ENCODE measurements at places on chromosomes 12 and 14. TPM values are rescaled to one million over a fixed set of nuclear protein-coding genes. Genes with fewer than 3 reads are reported as not detected.

SYCP3 gene
- total RNA-seq: 0.33 TPM

ADAMTS20 gene
- not detected for total RNA-seq

TIGAR gene
- total RNA-seq: 10.4 TPM

SLC6A15 gene
- total RNA-seq: 0.33 TPM

NRXN3 gene
- total RNA-seq: 2.9 TPM

AQP2 gene
- not detected for total RNA-seq

ETFBKMT gene
- total RNA-seq: 3.3 TPM

MAP1LC3B2 gene
- 0.52 TPM for total RNA-seq

GLI1 gene
- total RNA-seq: 0.76 TPM

RFX4 gene
- total RNA-seq: not detected

USP44 gene
- total RNA-seq: 0.69 TPM

KIF21A gene
- 9.9 TPM for total RNA-seq

PLEKHD1 gene
- total RNA-seq: 0.07 TPM

STON2 gene
- 0.85 TPM for total RNA-seq

FOXA1 gene
- not detected for total RNA-seq

RAB15 gene
- 5.2 TPM for total RNA-seq

TAPBPL gene
- total RNA-seq: 7.6 TPM

ACSS3 gene
- total RNA-seq: 18.0 TPM

AGAP2 gene
- 0.20 TPM for total RNA-seq

CKAP4 gene
- total RNA-seq: 454 TPM

FLVCR2 gene
- total RNA-seq: 0.69 TPM

SERPINA10 gene
- not detected for total RNA-seq

CD163 gene
- total RNA-seq: not detected

KRT72 gene
- total RNA-seq: not detected

BICDL1 gene
- not detected for total RNA-seq

NGB gene
- total RNA-seq: not detected

SLC22A17 gene
- total RNA-seq: 31.1 TPM

CLEC2B gene
- 4.8 TPM for total RNA-seq

KRT6C gene
- not detected for total RNA-seq

FAM90A1 gene
- total RNA-seq: 0.13 TPM

NR2C1 gene
- total RNA-seq: 21.6 TPM

CCDC196 gene
- total RNA-seq: not detected

Measured in smooth muscle cell of the pulmonary artery (primary cell).